ENCODE measurements at places on chromosomes 5 and 9.

GRCh38 chr9:87327575-87328125 lies 170.0 kb upstream of the DAPK1 start:
- no peak for DNase-seq

- no peak for DNase-seq
Observed at GRCh38 chr5:9653061-9653460, 22.9 kb upstream of the TAS2R1 start.

DNA sequence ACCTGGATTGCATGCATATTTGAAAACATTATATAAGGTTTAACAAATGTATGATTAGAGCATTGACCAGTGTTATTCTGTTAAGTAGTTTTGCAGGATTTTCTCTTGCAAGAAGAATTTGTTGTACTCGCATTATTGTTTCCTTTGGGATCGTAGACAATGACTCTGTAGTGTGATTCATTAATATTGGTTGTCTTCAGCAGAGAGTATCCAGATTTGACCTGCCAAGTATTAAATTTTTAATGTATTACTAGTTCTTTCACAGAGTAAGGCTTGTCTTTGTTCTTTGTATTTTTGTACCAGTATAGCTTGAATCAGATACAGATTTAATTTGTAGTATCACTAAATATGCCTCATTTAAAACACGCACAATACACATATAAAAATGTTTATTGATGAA lies 155.0 kb downstream of the PBX3 start:
- DNase-seq, result no peak

- no peak for DNase-seq
Observed at GRCh38 chr5:62681117-62681850, 102.7 kb downstream of the LRRC70 start.

GRCh38 chr5:54829676-54830535 lies 155.5 kb downstream of the ESM1 start:
- DNase-seq, result peak; percentile 34

GRCh38 chr9:78884611-78885150 lies 587.8 kb downstream of the PSAT1 start:
- peak; percentile 23 for DNase-seq

DNA sequence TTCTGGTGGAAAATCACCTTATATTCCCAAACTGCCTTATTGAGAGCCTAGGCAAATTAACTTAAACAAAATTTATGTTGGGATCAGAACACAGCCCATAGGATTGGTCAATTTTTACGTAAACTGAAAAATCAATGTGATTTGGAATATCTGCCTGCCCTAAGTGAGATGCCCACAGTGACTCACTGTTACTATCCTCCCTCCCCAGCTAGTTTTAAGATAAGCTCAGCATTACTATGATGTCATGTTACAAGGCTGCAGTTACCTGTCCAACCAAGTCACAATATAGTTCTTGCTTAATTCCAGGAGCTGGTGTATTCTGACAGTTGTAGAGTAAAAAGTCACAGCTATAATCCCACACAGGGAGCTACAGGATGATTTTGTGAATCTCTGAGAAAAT lies 23.1 kb downstream of the SKP1 start:
- no peak for DNase-seq

DNA sequence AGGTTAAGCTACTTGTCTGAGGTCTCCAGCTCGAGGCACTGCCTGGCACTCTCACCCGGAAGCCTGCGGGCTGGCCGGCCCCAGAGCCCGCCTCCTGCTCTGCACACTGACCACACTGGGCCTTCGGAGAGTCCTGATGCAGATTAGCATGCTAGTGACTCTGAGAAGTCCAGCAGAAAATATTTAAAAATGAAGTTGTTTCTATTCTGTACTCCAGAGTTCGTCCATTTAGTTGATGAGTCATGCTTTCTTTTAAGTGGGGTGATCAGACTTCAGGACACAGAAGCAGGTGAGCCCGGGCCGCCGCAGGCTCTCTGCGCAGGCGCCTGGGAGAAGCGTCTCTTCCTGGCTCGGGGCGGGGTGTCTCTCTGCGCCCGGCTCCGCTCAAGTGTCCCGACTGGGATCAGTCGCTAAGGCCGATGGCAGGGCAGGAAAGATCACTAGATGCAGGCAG lies 32.5 kb downstream of the FAM240B start:
- no peak for DNase-seq

- DNase-seq, result peak; percentile 11
Observed at GRCh38 chr9:36818965-36819870, 214.8 kb downstream of the PAX5 start.

- peak; percentile 61 for DNase-seq
Observed at GRCh38 chr5:94618029-94618492, 343 bp downstream of the KIAA0825 start.

DNA sequence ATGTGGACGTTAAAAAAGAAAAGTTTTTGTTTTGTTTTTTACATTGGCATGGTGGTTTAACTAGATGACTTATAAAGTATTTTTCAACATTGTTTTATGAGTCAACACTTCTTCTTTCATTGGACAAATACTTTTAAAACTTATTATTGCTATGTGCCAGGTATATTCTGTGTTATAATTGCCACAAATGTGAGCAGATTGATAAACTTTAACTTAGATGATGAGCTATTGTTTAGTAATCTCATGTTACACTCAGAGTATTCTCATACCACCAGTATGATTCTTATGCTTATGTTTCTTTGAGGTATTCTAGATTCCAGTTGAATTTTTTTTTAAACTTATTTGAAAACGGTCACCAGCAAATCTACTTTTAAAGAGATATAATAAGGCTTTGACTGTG lies 60.3 kb downstream of the RASA1 start:
- no peak for DNase-seq

DNA sequence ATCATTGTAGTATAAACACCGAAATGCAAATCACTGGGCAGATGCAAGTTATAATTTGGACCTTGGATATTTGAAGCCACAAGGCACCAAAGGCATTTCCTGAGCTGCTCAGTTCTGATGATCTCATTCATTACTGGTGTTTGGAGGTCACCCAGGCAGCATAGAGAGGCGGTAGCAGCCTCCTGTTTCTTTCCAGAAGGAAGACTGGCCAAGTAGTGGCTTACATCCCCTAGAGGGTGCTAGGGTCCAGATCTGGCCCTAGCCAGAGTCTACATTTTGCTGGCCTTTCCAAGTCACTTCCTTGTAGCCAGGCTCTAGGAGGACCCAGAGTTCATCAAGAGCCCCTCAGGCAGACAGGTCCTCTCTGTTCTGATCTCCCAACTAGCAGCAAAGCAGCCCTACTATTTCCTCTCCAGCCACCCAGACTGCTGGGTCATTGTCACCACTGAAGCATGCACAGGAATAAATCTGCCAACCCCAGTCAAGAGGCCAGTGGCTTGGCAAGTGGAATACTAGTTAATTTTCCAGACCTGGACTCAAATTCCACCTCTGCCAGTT lies 33.4 kb upstream of the TTC1 start:
- peak; percentile 96 for DNase-seq

DNA sequence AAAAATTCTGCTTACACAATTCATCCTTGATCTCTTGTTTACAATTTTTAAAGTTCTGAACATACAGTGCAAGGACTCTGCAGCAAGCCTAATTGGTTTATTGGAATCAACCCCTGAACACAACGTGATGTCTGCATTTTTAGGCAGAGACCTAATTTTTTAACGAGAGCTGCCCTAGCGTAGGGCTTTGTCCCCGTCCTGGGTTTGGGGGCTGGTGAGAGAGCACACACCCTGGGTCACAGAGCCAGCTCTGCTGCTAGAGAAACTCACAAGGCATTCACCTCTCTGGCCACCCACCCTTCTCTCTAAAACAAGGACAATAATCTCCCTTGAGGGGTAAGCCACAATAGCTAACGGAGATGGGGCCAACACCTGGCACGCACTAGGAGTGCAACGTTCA lies 28.2 kb downstream of the SH3PXD2B start:
- DNase-seq, result no peak

DNA sequence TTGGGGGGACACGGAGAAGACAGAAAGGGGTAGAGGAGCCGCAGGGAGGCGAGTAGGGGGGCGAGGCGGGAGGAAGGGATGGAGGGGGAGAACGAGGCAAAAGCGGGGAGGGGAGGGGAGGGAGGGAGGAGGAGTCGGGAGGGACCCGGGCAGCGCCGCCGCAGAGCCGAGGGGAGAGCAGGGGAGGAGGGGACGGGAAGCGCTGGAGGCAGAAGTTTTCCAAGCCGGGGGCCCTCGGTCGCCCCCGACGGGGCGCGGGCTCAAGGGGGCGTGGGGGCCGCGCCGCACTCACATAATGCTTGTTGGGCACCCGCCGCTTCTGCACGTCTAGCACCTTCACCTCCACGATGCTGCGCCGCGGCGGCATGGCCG lies 353 bp downstream of the SH3PXD2B start:
- DNase-seq, result peak; percentile 54

GRCh38 chr9:69893057-69893456 lies 72.4 kb downstream of the CFAP95 start:
- no peak for DNase-seq

DNA sequence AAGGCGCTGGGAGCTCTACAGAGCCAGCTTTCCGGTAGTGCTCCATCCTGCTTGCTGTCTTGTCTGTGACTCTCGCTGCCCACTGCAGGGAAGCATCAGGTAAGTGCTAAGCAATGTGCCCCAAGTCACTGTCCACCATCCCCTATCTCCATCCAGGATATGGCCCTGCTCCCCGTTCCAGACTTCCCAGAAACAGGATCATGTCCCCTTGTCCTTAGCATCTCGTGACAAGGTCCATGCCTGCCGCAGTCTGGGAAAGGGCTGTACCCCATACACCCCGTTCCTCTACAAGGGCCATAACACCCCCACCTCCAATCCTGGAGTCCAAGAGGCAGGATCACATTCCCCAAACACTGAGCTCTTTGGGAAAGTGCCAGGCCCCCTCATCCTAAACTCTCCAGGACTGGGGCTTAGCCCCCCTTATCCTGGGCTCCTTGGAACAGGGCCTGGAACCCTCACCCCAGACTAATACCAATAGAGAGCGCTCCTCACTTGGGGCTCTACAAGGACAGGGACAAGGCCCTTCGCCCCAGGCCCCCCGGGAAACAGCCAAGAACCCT lies 566 bp downstream of the RPP25L start:
- no peak for DNase-seq

DNA sequence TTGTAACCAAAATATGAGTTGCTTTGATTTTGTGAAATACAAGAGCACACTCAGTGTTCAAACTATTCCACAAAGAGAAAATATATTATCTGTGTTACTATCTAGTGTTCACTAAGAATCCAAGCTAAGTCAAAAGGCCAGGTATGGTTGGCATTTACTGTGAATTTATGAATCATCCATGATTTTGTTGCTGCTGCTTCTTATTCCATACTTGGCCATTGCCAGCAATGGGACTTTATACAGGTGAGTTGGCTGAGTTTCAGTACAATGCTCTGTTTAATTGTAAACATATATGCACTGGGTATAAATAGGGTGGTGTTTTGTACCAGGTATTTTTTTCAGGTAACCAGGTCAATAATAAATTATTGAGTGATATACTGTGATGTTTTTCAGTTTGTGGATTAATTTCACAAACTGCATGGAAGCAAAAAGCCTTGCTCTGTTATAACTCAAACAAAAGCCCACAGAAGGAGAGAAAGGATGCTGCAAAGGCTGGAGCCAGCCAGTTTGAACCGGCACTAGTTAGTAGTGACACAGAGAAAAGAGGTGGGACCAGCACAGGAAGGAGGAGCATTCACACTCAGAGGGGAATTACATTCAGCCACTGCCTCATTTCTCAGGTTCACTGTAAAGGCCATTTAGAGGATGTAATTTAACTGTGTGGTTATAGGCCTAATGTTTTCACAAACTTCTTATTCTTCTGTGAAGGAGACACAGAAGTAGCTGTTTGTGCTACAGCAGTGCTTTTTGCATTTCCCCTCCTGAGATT lies 381.8 kb downstream of the ADGRV1 start:
- DNase-seq, result peak; percentile 57

- peak; percentile 84 for DNase-seq
Observed at GRCh38 chr9:115195912-115196311, 78.0 kb upstream of the TNC start.

DNA sequence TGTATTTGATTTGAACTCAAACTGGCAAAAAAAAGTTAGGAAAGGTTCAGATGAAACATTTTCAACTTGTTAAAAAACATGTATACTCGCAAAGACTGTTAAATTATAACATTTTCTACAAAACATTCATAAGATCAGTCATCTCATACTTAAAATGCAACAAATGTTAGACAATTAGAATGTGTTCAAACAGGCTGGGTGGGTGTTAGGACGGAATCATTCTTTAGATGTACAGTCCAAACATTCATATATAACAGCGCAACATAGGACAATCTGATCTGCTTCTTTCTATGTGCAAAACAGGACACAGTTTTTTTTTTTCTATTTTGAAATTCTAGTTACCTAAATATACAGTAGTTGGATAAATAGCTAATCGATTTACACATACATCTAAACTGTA lies 22.2 kb downstream of the IL4 start:
- no peak for DNase-seq

- DNase-seq, result no peak
Observed at GRCh38 chr5:13276156-13276555, 668.3 kb downstream of the DNAH5 start.

- peak; percentile 43 for DNase-seq
Observed at GRCh38 chr9:83599071-83599470, 23.9 kb upstream of the IDNK start.

- no peak for DNase-seq
Observed at GRCh38 chr5:1104327-1105006, 7.4 kb downstream of the SLC12A7 start.

DNA sequence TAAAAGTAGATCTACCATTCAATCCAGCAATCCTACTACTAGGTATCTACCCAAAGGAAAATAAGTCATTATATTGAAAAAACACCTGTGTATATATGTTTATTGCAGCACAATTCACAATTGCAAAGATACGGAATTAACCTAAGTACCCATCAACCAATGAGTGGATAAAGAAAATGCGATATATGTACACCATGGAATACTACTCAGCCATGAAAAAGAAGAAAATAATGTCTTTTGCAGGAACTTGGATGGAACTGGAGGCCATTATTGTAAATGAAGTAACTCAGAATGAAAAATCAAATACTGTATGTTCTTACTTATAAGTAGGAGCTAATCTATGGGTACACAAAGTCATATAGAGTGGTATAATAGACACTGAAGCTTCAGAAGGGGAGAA lies 63.4 kb upstream of the PITX1 start:
- DNase-seq, result no peak

- no peak for DNase-seq
Observed at GRCh38 chr5:93794954-93795353, 53.6 kb upstream of the POU5F2 start.

DNA sequence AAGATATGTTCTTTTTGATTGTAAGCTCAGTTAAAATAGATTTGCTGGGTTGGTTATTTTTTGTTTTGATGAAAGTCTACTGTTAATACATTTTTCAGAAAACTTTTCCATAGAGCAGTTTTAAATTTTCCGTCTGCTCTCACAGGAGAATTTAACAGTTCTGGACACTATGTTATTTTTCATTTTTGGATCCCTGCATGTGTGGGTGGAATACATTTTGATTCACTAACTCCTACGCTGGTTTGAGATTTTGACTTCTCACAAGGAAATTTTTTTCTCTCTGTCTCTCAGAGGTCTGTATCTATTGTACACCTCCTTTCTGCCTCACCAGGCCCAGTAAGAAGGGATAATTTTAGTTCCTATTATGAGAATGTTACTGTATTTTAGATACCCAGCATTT lies 502.4 kb downstream of the CDH10 start:
- no peak for DNase-seq

Measured in fibroblast of skin of right quadriceps (primary cell).